CD8-positive, alpha-beta memory T cell (primary cell): ENCODE measurements at places on chromosomes 3 and 15. TPM values are rescaled to one million over a fixed set of nuclear protein-coding genes. Genes with fewer than 3 reads are reported as not detected.

GRCh38 chr3:41117398-41117870, 81.9 kb upstream of the CTNNB1 start:
- peaks cover 24% of the 10 kb centered on the region for H3K4me1 ChIP-seq
- H3K27me3 ChIP-seq, result no peaks in the 10 kb centered on the region
- DNase-seq, result peak; percentile 62

- no peak overlapping the region for H3K4me3 ChIP-seq
- H3K27me3 ChIP-seq, result no peaks in the 10 kb centered on the region
- no peak overlapping the region for H3K27ac ChIP-seq
- DNase-seq, result no peak
- no peaks in the 10 kb centered on the region for H3K4me1 ChIP-seq
Observed at GRCh38 chr3:12349895-12350811, 61.3 kb downstream of the PPARG start.

The EFHB gene
- 0.39 TPM for total RNA-seq

DNA sequence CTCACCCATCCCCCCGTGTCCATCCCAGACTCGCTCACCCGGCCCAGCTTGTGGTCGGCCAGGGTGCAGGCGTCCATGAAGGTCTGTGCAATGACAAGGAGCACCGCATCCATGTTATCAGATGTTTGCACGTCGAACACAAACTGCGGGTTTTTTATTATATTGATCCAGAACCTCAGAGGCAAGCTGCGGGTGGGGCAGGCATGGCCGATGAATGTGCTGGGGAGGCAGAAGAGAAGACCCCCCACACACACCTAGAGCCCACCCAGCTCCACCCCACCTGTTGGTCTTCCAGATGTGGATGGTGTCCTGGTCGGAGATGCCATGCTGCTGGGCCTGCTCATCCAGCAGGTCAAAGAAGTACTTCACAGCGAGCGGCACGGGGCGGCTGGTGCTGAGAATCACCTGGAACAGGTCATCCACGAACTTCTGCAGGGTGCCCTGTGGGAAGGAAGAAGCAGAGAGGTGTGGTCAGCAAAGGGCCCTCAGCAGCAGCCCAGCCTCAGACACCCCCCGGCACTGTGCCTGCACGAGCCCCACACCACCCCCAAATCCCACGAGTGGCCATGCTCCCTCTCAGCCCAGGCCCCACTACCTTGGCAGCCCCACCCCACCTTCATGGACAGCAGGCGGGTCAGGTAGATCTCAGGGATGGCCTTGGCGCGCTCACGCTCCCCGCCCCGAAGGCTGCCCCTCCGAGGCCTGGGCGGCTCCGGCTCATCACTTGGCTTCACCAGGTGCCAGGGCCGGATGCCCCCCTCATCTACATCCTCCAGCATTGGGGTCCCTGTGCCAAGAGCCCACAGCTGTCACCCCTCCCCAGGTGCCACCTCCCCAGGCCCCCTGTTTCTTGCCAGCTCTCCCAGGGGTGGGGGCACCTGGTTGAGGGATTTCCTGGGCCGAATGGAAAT, 20.3 kb downstream of the PLXNB1 start:
- H3K27ac ChIP-seq, result no peak overlapping the region
- H3K36me3 ChIP-seq, result no peaks in the 10 kb centered on the region
- no peaks in the 10 kb centered on the region for H3K4me1 ChIP-seq
- DNase-seq, result peak; percentile 0

The LARP6 gene
- total RNA-seq, result not detected

DNA sequence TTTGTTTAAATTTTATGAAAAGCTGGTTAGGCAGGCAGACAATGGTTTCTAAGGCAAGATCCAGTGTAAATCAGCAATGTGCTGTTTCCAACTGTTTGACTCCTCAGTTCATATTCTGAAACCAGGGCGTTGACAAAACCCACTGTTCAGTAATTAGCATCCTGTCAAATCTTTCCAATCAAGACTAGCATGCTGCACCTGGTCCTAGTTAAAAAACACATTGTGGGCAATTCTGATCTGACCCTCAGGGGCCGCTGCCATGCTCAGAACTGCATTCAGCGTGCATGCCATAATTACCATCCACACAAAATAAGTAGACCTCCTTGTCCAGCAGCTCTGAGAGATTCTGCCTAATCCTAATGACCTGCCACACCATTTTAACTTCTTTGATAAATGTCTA, 20.9 kb upstream of the RBP1 start:
- H3K27ac ChIP-seq, result no peak overlapping the region
- no peaks in the 10 kb centered on the region for H3K36me3 ChIP-seq
- H3K4me3 ChIP-seq, result no peak overlapping the region
- H3K27me3 ChIP-seq, result no peaks in the 10 kb centered on the region
- no peaks in the 10 kb centered on the region for H3K4me1 ChIP-seq

DNA sequence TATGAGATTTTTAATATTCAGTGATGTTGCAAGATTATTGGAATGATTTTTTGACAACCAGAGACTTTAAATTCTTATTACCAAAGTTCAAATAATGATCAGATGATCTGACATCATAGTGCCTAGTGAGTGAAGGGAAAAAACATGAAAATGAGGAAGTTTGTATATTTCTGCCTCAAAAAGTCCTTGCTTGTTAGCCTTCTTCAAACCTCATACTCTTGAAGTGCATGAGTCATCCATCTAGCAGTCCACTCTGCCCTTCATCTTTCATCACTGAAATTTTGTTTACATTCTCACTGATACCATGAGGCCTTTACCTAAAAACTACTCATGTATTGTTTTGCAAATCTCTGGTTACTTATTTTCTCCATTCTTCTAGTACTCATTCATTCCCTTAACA, 23.9 kb upstream of the OR5H6 start:
- H3K27me3 ChIP-seq, result no peaks in the 10 kb centered on the region
- no peaks in the 10 kb centered on the region for H3K4me1 ChIP-seq
- DNase-seq, result no peak
- no peak overlapping the region for H3K27ac ChIP-seq
- H3K36me3 ChIP-seq, result no peaks in the 10 kb centered on the region

- no peaks in the 10 kb centered on the region for H3K4me1 ChIP-seq
- H3K27me3 ChIP-seq, result no peaks in the 10 kb centered on the region
- no peaks in the 10 kb centered on the region for H3K36me3 ChIP-seq
- H3K4me3 ChIP-seq, result no peak overlapping the region
- no peak overlapping the region for H3K27ac ChIP-seq
Observed at GRCh38 chr3:152874896-152875749, 40.2 kb downstream of the P2RY1 start.

The SPG11 gene
- total RNA-seq, result 60.8 TPM

DNA sequence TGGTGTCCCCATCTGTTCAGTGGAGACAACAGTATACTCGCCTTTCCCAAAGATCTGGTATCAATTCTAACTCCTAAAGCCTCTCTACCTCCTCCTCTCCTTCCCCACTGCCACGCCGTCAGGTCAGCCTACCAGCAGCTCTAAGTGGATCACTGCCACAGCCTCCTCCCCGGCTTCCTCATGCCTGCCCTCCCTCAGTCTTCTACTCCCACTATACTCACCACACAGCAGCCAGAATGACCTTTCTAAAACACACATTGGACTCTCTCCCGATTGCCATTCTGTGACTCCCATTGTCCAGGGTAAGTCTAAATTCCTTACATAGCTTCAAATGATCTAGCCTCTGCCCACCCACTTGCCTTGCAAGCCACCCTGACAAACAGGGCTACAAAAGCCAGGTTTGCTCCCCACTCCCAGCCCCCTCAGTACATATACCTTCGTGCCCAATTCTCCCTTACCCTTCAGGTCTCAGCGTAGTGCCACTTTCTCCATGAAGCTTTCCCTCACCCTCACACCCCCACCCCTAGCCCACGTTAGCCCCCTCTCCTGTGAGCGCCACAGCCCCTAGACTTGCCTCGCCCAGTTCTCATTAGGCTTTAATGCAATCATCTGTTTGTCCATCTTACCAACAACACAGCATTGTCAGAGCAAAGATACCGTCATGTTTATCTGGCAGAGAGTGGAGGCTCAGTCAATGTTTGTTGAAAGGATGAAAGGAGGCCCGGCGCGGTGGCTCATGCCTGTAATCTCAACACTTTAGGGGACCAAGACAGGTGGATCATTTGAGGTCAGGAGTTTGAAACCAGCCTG, 9.5 kb upstream of the SEMA7A start:
- H3K27ac ChIP-seq, result no peak overlapping the region
- peaks cover 11% of the 10 kb centered on the region for H3K36me3 ChIP-seq
- H3K27me3 ChIP-seq, result no peaks in the 10 kb centered on the region
- DNase-seq, result no peak
- H3K4me3 ChIP-seq, result no peak overlapping the region

- H3K27ac ChIP-seq, result no peak overlapping the region
- no peaks in the 10 kb centered on the region for H3K4me1 ChIP-seq
- no peak overlapping the region for H3K4me3 ChIP-seq
- H3K36me3 ChIP-seq, result no peaks in the 10 kb centered on the region
Observed at GRCh38 chr15:101351736-101352135, 56.7 kb upstream of the SNRPA1 start.

DNA sequence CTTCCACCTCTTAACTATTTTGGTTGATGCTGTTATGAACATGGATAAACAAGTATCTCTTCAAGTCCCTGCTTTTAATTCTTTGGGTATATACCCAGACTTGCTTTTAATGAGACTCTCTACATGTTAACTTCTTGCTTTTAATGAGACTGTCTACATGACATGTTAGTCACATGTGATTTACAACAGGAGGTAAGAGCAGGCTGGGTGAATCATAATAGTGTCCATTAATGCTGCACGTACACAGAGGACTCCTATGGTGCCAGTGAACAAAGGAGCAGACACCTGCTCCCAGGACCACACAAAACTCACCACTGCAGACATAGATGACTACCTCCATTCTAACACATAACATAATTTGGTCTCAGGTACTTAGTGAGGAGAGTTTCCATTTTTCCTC, 273.4 kb upstream of the NSMCE3 start:
- no peak overlapping the region for H3K4me3 ChIP-seq
- no peaks in the 10 kb centered on the region for H3K27me3 ChIP-seq
- DNase-seq, result no peak
- H3K4me1 ChIP-seq, result no peaks in the 10 kb centered on the region
- no peak overlapping the region for H3K27ac ChIP-seq
- H3K36me3 ChIP-seq, result no peaks in the 10 kb centered on the region

GRCh38 chr3:37876279-37876678, 14.6 kb downstream of the CTDSPL start:
- H3K27me3 ChIP-seq, result no peaks in the 10 kb centered on the region

The TTC23 gene
- total RNA-seq, result 2.7 TPM

The SV2B gene
- total RNA-seq, result not detected

DNA sequence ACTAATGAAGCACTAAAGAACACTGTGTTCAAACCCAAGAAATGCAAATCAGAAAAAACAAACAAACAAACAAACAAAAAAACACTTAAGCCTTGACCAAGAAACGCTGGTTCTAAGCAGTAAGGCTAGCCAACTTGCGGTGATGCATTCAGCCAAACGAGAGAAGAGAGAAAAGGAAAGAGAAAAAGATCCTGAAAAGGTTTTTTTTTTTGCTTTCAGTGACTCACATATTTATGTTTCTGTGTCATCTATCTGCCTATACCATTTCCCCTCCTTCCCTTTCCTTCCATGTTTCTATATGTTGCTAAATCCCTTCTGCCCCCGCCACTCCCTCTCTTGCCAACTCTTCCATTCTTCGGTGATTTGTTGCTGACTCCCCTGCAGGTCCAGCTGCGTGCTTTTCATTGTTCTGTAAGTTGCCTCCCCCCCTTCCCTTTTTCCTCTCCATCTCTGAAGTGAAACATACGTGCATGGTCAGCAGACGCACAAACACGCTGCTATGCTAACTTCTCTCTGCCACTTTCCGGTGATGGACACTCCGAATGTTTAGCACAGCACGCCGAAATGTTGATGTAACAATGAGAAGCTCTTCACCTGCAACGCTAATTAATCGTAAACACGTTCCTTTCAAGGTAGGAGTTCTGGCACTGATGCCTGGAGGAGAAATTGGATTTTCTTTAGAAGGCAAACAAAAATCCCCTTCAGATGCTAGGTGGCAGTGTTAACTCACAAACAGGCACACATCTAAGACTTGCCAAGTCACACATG, 154.4 kb downstream of the TUSC7 start:
- H3K4me3 ChIP-seq, result no peak overlapping the region
- no peaks in the 10 kb centered on the region for H3K27me3 ChIP-seq
- H3K36me3 ChIP-seq, result no peaks in the 10 kb centered on the region
- no peaks in the 10 kb centered on the region for H3K4me1 ChIP-seq

The AHSG gene
- not detected for total RNA-seq

The SH3GL3 gene
- not detected for total RNA-seq

- peaks cover 21% of the 10 kb centered on the region for H3K4me1 ChIP-seq
- no peaks in the 10 kb centered on the region for H3K27me3 ChIP-seq
- H3K4me3 ChIP-seq, result peak overlapping the region; percentile 90
- peak overlapping the region; percentile 91 for H3K27ac ChIP-seq
- DNase-seq, result no peak
Observed at GRCh38 chr3:150407808-150408220, 284 bp upstream of the TSC22D2 start.

The RAD51 gene
- total RNA-seq, result 57.6 TPM

The PRRT3 gene
- total RNA-seq, result 12.1 TPM
